ENCODE measurements at places on chromosomes 2 and 18.

- peak; percentile 25 for DNase-seq
Observed at GRCh38 chr18:22342625-22343024, 75.1 kb downstream of the CTAGE1 start.

DNA sequence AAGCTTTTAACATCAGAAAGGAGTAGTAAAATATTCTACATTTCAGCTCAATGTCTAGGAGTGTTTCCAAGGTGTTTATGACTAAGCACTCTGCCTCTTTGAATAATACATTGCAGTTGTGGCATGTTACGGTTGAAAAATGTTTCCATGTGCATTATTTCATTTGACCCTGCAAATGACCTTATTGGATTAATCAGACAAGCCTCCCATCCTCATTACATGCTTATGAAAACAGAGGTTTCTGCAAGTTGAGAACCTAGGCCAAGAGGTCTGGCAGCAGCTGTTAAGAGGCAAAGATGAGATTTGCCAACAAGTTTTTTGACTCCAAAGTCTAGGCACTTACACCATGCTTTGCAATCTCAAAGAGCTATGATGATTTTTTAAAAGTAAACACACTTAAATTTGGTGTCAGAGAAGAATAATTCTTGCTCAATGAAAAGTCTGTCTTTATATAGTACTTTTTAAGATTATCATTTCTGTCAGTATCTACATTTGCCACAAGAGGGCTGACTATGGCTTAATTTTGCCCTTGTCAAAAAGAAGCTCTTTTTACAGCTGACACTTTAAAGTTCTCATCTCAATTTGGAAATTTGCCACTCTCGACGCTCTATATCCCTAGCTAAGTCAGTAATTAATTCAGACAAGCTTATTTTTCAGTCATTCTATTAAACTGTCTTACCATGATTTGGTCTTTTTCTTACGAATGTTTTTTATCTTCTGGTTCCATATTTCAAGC lies 260.6 kb downstream of the PAX3 start:
- DNase-seq = peak; percentile 24

GRCh38 chr18:50056185-50056584 lies 138.8 kb downstream of the MYO5B start:
- DNase-seq = no peak

- DNase-seq = no peak
Observed at GRCh38 chr2:95056044-95056443, 30.5 kb downstream of the MAL start.

DNA sequence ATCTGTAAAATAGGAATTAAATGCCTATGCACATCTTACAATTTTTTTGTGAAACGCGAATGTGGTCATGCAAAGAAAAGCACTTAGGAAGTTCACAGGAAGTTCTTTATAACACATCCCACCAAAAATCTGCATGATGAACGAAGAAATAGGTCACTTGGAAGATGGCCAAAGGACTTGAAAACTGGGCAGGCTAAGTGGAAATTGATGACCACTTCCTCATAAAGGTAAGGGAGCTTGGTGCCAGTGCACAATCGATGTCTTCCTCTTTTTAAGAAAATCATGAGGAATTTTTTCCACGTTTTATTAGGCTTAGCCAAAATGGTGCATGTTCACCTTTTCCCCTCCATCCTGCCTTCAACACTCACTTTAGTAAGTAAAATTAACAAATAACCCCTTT lies 8.2 kb upstream of the NT5C1B start:
- DNase-seq = no peak

DNA sequence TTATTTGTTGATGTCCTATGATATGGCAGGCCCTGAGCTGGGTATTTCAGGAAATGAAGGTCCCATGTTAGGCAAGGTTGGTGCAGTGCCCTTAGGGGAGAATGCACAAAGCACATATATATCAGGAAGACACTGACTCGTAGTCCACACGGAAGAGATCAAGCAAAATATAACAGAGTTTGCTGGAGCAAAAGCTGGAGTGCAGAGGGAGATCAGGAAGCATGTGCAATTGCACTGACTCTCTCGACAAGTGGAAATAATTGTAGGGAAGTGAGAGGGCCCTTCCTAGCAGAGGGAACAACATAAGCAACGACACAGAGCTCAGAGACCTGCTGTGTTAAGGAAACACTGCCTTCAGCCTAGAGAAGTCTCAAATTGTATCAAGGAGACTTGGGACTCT lies 4.2 kb downstream of the ZNF385B start:
- no peak for DNase-seq

DNA sequence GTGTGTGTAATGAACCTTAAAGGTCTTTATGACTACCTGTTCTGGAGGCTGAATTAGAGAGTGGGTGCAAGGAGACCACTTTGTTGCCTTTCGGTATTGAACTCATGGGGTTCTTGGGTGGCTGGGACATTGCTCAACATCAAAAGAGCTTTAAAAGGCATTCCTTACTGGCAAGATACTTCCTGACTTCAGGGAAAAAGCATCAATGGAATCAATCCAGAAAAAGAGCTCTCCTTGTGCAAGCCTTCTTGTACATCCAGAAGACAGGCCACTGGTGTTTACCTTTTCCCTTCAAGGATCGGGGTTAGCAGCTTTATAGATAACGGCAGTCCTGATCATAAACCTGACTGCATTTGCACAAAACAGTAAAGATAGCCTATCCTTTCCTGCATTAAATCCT lies 9.5 kb downstream of the PNO1 start:
- DNase-seq = no peak
